ENCODE measurements at places on chromosomes 4 and X. TPM values are rescaled to one million over a fixed set of nuclear protein-coding genes. Genes with fewer than 3 reads are reported as not detected.

GRCh38 chr4:179095585-179096221 is 1653.5 kb upstream of the AGA start:
- H3K27ac ChIP-seq: no peak overlapping the region
- DNase-seq: no peak
- H3K4me1 ChIP-seq: no peaks in the 10 kb centered on the region
- H3K27me3 ChIP-seq: no peaks in the 10 kb centered on the region
- no peak overlapping the region for H3K4me3 ChIP-seq
- no peaks in the 10 kb centered on the region for H3K36me3 ChIP-seq

- no peak for DNase-seq
- no peak overlapping the region for H3K4me3 ChIP-seq
- no peaks in the 10 kb centered on the region for H3K27me3 ChIP-seq
- H3K4me1 ChIP-seq: no peaks in the 10 kb centered on the region
- H3K27ac ChIP-seq: no peak overlapping the region
These were observed 18.4 kb downstream of the NMU start for GRCh38 chr4:55617587-55618197.

GRCh38 chrX:69062493-69062892 is 102.8 kb downstream of the PJA1 start:
- no peak overlapping the region for H3K4me3 ChIP-seq
- H3K27me3 ChIP-seq: no peaks in the 10 kb centered on the region
- DNase-seq: no peak

DNA sequence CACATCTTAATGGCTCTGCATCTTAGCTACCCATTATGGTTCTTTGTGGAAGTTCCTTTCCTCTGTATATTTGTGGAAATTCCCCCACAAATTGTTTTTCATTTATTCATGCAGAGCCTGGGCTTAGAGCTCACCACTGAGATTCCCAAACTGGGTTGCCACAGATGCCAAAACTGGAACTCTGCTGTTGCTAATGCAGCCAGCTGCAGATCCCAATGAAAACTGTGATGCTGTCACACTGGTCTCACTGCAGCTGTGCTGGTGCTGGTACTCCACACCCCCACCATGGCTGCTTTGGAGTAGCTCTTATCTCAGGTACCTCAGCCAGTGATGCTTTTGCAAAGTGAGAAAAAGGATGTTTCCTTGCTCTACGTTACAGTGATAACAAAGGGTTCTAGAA is 87.7 kb downstream of the DCK start:
- H3K27ac ChIP-seq: no peak overlapping the region
- no peaks in the 10 kb centered on the region for H3K4me1 ChIP-seq
- H3K36me3 ChIP-seq: no peaks in the 10 kb centered on the region
- no peak overlapping the region for H3K4me3 ChIP-seq
- H3K27me3 ChIP-seq: no peaks in the 10 kb centered on the region

DNA sequence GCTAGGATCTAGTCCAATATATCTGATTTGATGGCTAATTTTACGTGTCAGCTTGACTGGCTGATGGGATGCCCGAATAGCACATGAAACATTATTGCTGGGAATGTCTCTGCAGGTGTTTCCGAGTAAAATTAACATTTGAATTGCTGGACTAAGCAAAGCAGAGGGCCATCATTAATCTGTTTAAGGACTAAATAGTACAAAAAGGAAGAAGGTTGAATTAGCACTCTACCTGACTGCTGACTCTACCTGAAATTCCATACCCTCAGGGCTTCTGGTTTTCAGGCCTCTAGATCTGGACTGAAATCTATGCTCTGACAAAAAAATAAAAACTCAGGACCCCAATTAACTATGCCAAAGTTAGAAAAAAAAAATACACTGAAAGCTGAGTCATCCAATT is 1021.9 kb downstream of the FAM133A start:
- no peak for DNase-seq
- H3K4me3 ChIP-seq: no peak overlapping the region
- H3K27ac ChIP-seq: no peak overlapping the region

DNA sequence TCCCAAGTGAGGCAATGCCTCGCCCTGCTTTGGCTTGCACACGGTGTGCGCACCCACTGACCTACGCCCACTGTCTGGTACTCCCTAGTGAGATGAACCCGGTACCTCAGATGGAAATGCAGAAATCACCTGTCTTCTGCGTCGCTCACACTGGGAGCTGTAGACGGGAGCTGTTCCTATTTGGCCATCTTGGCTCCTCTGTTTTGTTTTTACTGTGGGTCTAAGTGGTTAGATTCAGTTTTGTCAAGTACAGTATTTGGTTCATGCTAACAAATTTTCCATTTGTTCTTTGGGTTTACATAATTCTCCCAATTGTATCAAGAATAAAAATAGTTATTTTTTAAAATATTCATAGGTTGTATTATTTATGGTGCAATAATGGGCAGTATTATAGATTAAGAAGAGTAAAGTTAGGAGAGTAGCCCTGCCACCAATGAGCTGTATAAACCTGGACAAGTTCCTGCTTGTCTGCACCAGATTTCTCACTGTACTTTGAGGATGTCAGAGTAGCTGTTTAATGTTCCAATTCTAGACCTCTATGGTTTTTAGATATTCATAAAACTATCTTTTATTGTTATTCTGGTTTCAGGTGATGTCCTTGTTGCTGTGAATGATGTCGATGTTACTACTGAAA is 23.4 kb downstream of the INTU start:
- H3K4me1 ChIP-seq: no peaks in the 10 kb centered on the region
- H3K27ac ChIP-seq: no peak overlapping the region
- H3K36me3 ChIP-seq: no peaks in the 10 kb centered on the region

GRCh38 chrX:147180886-147181285 is 366.3 kb upstream of the CXorf51A start:
- H3K4me3 ChIP-seq: no peak overlapping the region
- no peaks in the 10 kb centered on the region for H3K36me3 ChIP-seq
- H3K4me1 ChIP-seq: no peaks in the 10 kb centered on the region
- no peak for DNase-seq
- no peak overlapping the region for H3K27ac ChIP-seq
- no peaks in the 10 kb centered on the region for H3K27me3 ChIP-seq

The TIGD2 gene
- total RNA-seq: 15.4 TPM

The SPATA18 gene
- total RNA-seq: 3.4 TPM

The SPACA5 gene
- not detected for total RNA-seq

The CWH43 gene
- not detected for total RNA-seq

The SGCB gene
- 13.0 TPM for total RNA-seq
